ENCODE measurements at places on chromosomes 4 and X.

DNA sequence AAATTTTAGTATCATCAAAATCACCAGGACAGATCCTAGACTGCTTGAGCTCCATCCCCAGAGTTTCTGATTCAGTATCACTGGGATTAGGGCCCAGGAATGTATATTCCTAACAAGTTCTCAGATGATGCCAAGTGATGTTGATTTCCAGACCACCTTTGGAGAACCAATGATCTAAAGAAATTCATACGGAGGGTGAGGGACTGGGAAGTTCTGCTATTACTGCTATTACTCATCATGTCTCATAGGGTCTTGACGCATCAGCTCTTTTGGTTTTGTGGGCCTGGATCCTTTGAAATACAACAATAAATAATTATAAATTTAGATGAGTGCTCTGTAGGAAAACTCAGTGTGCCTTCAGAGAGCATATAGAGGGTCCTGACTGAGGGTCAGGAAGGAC lies 59.8 kb upstream of the LGI2 start:
- DNase-seq: no peak

- DNase-seq: no peak
These were observed 7.0 kb upstream of the TRPC5OS start for GRCh38 chrX:111868726-111869638.

- DNase-seq: no peak
These were observed 36.9 kb upstream of the TENM3 start for GRCh38 chr4:182206266-182206665.

GRCh38 chrX:3713937-3714434 lies 537 bp upstream of the PRKX start:
- peak; percentile 10 for DNase-seq

Measured in activated CD4-positive, alpha-beta T cell treated with anti-CD3 and anti-CD28 coated beads, Interleukin-2, amount 10 ng/mL, durations not matched to agents 7 days and 5 days (primary cell).